Calu3 (cell line): ENCODE measurements at places on chromosomes 7 and 10. TPM values are rescaled to one million over a fixed set of nuclear protein-coding genes. Genes with fewer than 3 reads are reported as not detected.

GRCh38 chr10:131772441-131772840 lies 128.4 kb upstream of the PPP2R2D start:
- no peak for DNase-seq

GRCh38 chr7:151276666-151277590 lies 28.4 kb upstream of the SMARCD3 start:
- DNase-seq = peak; percentile 39

DNA sequence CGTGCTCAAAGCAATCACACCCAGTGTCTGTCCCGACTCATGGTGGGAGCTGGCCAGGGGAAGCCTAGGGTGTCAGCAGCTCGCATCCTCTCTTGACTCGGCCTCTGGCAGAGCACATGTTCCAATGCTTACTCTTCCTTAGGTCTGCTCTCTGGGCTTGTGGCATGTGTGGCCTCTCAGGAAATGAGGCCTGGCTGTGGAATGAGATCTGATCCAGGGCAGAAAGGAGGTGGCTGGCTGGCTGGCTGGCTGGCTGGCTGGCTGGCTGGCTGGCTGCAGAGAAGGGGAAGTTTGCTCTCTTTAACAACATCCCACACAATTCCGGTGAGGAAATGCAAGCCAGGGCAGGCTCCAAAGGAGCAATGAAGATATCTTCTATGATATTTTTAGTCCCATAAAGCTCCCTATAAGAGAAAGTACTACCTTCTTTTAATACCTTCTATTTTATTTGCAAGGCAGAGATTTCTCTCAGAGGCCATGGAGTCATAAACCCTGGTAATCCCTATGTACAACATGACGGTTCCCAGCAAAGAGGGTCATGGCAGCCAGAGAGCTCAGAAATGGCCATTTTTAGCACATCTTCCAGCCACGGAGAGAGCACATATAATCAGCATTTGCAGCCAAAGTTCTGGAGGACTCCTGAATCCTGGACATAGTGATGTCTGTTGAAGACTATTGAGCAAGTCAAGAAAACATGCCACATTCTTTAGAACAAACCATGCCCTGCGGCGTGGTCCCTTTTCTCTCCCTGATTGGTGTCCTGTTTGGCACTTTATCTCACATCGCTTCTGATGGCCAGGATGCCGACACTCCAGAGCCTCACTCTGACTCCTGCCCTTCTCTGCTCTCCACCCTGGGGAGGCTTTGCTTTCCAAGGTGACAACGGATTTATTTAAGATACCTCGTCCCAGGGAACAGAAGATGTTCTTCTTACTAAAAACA lies 153.7 kb downstream of the FANK1 start:
- DNase-seq = no peak

GALNT17 gene
- total RNA-seq = not detected in 2 replicates

DNA sequence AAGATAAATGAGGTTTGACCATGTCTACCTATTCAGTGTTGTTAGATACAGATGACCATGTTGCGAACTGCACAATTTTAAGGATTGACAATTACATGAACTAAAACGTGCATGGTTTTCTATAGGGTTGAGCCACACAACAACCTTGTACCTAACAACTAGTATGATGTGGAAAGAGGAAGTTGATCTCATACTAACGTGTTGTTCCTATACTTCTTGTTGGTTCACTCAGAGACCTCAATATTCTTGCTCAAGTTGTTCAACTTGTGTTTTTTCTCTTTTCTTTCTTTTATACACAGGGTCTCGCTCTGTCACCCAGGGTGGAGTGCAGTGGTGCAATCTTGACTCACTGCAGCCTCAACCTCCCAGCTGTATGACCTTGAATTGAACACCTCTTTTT lies 6.1 kb upstream of the KEL start:
- no peak for DNase-seq

DNA sequence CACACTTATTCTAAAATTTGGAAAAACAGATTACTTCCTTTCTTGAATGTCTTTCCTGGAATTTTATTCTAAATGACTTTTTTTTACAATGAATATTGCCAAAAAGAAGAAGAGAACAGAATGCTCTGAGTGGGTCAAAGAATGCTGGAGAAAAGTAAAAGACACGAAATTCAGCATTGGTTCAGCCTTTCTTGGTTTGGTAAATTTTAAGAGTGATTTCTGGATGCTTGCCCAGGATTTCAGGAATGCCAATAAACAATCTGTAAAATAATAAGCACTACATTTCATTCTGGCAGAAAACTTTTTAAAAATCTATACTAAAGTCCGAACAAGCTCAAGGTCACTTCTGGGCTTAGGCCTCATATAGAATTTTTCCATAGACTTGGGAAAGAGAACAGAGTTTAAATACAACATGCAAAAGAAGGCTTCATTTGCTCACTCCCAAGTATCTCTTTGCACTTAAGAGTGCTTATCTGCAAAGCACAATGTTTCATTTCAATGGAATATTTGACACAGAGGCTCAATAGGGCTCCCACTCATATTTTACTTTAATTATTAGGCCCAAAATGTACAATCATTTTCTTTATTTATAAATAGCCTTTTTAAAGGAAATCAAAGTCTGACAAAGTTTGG lies 359.5 kb upstream of the ANKRD30A start:
- no peak for DNase-seq

C7orf57 gene
- 0.24 and 0.33 TPM in 2 replicates for total RNA-seq

DNA sequence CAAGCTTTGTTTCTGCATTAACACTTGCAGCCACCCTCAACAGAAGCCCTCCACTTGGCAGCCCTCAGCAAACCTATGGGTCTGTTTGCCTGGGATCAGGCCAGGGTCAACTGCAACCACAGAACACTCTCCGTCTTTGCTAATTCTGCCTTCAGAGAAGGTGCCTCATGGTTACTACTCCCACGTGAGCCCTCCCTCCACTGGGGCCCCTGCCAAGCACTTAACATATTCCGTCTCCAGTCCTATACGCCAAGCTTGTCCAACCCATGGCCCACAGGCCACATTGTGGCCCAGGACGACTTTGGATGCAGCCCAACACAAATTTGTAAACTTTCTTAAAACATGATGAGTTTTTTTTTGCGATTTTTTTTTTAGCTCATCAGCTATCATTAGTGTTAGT lies 54.7 kb downstream of the HSPA12A start:
- no peak for DNase-seq

DNA sequence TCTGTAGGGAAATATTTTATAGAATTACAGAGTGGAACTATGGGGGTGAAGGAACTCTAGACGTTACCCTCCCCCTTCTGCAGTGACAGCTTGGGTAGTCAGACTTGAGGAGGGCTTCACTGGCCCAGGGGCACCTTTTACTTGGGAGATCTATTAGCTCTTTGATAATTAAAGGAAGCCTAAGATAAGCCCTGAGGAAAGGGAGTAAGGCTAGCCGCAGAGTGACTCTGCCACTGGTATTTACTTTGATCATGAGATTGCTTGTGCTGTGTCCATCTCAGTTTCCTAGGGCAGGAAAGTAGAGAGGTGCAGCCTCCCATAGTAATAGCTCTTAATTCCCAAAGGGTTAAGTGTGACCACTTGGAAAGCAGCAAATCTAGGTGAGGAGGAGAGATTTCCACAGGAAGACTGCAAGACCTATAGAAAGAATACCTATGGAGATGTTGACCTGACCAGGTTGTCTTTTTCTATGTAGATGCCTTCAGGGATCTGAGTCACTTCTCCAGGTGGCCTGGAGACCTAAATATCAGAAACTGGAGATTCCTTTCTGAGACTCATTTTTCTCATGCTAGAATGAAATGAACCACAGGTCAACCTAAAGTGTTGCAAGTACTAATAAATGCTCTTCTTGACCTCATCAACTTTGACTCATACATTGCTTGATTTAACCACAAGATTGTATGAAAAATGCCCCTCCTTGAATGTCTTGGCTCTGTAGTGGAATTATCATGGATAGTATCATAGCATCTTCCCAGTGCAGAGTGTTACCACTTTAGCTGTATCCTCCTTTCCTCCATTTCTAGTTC lies 447.3 kb upstream of the GHITM start:
- DNase-seq = no peak

DNA sequence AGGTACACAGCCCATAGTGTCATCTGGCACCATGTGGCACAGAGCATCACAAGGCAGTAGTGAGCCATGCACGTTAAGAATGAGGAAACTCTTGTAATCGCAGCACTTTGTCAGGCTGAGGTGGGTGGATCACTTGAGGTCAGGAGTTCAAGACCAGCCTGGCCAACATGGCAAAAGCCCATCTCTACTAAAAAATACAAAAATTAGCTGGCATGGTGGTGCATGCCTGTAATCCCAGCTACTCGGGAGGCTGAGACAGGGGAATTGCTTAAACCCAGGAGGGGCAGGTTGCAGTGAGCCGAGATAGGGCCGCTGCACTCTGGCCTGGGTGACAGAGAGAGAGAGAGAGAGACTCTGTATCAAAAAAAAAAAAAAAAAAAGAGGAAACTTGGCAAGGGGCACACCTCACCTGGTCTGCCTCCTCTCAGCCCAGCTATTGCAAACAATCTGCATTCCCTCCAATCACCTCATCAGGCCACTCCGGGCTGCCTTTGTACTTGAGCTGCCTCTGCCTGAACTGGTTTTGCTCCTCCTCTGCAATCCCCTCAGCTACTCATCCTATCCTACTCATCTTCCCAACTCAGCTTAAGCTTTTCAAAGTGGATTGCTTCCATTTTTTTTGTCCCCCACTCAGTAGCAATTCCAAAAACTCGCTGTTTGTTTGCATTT lies 46.0 kb upstream of the OPTN start:
- no peak for DNase-seq

DNA sequence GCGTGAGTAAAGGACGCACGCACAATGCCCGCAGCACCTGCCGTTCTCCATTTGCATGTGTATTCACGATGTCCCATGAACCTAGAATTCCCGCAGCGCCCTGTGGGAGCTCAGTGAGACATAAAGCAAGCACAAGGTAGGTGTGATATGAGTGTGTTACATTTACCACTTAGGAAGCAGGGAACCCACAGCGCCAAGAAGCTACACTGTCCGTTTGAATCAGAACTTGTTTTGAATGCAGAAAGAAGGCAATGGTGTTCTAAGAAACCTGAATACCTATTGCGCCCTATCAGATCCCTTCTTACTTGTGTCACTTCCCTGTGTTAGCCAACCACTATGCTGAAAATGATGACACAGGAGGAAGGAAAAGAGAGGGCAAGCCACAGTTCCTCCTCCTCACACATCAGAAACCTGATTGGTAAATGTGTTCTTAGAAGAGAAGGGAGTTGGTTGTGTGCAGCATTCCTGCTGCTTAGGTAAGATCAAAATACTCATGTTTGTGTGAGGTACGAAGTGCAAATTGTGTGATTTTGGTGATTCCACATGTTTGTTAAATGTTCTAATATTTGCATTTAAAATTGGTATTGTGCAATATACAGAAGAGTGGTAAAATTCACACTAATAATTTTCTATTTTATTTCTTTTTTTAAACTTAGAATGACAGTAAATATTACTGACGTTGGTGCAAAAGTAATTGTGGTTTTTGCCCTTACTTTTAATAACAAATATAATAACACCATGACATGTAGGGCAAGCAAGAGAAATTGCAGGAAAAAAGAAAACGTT lies 185.4 kb downstream of the SEC23IP start:
- no peak for DNase-seq
